A673 (cell line): ENCODE measurements at places on chromosomes 3 and 15. TPM values are rescaled to one million over a fixed set of nuclear protein-coding genes. Genes with fewer than 3 reads are reported as not detected.

The ABHD14A gene
- total RNA-seq = 3.7 and 5.6 TPM in 2 replicates

The IGDCC3 gene
- 0.28 and 0.32 TPM in 2 replicates for total RNA-seq

The PARP15 gene
- not detected in 2 replicates for total RNA-seq

The MINAR1 gene
- 1.2 and 1.6 TPM in 2 replicates for total RNA-seq

The GOLGA6B gene
- 0.20 TPM in 1 of 2 replicates, not detected in the other for total RNA-seq

The MYO5A gene
- total RNA-seq = 16.8 and 20.9 TPM in 2 replicates

The CLDN16 gene
- total RNA-seq = 0.09 and 0.50 TPM in 2 replicates

The SLC38A3 gene
- 0.31 TPM in 1 of 2 replicates, not detected in the other for total RNA-seq
